ENCODE measurements at places on chromosomes 16 and 17.
A peak's percentile ranks its signal among the peaks of the same experiment; 100 is the strongest.

GRCh38 chr17:76880268-76880667, 12.1 kb downstream of the MGAT5B start:
- DNase-seq, result no peak

DNA sequence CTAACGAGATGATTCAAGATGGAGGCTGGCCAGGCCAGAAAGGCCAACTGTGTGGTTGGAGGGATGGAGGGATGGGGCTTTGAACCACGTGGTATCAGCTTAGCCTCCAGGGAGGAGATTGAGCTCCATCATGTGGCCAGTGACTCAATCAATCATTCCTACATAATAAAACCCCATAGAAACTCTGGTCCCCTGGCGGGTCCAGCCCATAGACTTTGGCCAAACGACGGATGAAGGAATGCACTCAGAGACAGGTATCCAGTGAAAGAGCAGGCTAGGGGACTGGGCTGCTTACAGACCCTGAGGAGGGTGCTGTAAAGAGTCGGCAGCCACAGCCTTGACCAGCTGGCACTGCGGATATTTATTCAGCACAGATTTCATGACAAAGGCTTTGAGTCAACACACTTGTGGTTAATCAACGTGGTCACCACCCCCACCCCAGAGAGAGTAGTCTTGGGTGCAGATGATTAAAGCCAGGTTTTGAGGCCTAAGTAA, 308.7 kb upstream of the TNRC6C start:
- no peak for DNase-seq

DNA sequence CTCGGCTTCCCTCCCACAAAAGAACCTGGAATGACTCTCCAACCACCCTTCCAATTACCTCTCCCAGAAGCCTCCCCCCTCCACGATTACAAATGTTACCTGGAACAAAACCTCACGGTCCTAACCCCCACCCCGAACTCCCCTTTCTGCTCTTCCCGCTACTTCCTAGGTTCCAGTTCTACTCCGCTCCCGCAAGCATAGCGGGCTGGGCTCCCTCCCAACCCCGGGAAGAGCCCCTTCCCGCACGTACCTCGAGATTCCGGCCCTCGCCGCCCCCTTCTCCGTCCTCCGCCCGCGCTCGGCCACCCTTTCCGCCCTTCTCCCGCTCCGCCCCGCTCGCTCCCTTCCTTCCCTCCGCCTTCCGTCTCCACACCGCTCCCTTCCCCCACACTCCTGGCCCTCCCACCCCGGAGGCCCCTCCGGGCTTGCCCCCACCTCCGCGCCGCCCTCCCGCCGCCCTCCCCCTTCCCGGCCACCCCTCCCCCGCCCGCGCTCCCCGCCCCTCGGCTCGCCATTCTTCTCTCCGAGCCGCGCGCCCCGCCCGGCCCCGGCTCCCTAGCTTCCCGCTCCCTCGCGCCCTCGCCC, 457 bp downstream of the CHTF8 start:
- DNase-seq, result peak; percentile 38

DNA sequence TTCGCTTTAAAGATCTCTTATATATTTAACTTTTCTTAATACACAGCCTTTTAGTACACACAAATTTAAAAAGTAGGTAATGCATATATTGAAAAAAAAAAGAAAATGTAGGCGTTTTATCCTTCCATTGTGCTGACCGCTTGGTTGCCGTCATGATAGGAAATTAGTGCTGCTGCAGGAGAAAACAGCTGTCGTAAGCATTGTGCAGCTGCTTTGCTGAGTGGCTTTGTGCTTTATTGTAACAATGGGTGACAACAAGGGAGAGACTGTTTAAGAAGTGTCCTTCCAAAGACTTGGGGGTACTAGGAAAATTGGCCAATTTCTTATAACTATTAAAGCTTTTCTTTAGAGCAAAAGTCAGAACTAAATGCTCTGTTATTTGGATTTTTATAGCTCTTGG, 5.0 kb downstream of the HERPUD1 start:
- DNase-seq, result no peak

DNA sequence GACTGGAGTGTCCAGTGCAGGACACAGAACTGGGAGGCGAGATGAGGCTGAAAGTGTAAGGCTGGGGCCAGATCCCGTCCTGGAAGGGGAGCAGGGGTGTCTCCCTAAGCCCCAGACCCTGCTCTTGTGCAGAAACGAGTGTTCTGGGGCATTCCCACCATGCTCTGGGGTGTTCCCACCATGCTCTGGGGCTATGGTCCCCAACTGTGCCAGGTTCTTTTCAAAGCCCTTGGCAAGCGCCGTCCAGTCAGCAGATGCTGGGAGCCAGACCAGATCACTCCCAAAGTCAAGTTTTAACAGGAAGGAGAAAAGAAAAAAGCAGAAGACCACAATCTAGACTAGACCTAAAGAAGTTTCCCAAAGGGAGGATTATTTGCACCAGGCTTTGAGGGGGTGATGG, 2.5 kb downstream of the TAX1BP3 start:
- DNase-seq, result no peak

DNA sequence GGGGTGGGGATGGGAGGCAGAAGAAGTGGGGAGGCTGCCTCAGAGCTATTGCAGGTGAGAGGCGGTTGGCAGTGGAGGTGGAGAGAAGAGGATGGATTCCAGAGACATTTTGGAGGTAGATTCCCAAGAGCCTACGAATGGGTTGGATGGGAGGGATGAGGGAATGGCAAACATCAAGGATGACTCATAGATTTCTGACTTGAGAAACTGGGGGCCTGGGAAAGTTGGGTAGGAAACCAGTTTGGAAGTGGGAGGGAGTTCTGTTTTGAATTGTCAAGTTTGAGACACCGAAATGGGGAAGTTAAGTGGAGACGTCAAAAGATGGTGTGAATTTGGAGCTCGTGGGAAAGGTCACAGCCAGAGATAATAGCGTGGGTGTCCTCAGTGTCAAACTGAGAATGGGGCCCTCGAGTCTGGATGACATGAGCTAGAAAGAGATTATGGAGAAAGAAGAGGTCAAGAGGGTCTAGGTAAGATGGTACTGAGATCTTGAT, 6.2 kb upstream of the CYLD start:
- no peak for DNase-seq

GRCh38 chr17:60506312-60506711, 19.7 kb downstream of the APPBP2 start:
- no peak for DNase-seq

DNA sequence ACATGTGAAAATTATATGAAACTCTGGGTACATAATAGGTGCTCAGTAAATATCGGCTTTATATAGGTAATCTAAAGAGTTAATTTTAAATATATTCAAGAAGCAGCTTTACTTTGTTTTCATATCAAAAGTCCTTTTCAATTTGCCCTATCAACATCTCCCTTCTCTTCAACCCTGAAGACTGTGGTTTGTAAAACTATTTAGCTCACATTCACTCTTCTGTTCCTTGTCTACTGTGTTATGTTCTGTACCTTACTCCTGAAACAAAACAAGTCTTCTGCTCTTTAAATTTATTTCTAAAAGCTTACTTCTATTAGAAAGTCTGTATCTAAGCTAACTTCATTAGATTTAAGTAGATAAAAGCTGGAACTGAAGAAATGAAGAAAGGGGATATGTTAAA, 301.7 kb upstream of the PMFBP1 start:
- DNase-seq, result no peak

DNA sequence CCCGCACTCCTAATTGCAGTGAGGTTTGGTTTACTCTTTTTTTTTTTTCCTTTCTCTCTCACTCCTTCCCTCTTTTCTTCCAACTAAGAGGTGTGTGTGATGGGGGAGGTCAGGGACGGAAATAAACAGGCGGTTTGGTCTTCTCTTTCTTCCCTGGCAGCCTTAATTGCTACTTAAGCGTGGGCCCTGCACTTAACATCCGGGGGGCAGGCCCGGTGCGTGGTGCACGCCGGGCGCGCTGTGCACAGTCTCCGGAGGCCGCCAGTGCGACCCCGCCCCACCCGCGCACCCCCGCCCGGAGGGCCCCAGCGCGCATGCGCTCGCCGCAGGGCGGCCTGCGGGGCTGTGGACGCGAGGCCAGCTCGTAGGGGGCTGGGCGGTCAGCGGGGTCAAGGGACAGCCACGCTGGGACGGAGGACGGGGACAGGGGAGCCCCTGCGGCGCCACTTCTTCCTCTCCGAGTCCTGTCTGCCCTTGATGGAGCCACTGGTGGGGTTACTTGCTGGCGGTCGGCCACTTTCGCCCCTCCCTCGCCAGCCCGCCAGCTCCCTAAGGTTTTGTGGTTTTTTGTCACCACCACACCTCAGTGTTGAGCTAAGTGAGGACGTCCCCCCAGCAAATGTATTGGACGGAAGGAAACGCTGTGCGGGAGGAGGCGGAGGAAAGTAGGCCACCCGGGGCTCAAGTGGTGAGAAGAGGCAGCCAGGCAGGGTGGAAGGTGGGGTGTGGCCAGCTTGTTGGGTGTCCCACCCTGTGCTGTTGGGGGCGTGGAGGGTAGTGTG, 120.9 kb downstream of the MRM1 start:
- DNase-seq, result peak; percentile 55

- DNase-seq, result no peak
These were observed 42.3 kb downstream of the PIPOX start for GRCh38 chr17:29085223-29085622.

DNA sequence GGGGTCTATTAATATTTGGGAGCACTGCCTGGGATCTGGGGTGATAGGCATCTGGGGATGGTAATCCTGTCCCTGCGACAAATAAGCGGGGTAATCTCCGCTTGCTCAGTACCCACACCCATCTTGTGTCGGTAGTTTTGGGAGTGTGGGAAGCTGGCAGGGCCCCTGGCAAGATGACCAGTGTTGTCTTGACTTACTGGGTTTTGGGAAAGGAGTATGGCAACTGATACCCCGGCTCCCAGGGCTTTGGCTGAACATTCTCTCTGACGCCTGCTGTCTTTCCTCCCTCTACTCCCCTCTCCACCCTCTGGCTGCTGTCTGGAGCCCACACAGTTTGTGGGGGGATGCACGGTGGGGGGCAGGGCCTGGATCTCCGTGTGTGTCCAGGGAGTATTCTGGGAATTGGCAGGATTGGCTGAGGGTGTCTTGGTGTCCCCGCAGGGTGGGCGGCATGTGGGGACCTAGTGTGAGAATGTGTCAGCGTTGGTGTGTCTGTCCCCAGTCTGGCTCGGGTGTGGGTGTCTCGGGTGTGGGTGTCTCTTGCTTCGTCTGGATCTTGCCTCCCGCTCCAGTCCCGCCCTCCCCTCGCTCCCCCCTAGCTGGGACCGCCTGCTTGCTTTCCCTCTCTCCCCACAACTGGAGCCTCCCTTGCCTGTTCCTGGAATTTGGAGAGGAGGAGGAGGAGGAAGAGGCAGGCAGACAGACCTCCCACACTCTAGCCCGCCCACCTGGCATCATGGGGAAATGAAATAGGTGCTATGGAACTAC, 12.0 kb downstream of the RARA start:
- DNase-seq, result no peak

GRCh38 chr16:60731329-60732050, 1304.7 kb downstream of the CDH8 start:
- no peak for DNase-seq

GRCh38 chr17:1557355-1558095, 5.1 kb downstream of the PITPNA start:
- DNase-seq, result no peak

- DNase-seq, result peak; percentile 23
These were observed 496 bp downstream of the EZH1 start for GRCh38 chr17:42744283-42744805.

DNA sequence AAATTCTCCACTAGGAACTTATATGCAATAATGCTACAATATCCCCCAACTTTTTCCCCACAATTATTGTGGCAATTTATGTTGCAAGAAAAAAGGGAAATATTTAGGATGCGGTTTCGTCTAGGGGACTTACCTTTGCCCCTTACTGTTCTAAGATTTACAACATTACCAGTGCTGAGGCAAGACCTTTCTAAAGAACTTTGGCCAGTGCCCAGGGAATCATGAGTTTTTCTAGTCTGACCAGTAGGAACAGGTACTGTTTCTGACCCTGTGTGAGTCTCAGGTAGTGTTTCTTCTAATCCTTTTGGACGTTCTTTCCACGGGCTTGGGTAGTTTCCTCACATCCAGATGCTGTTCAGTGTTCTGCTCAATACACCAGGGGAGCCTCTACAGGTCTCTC, 373.7 kb downstream of the HAPSTR1 start:
- DNase-seq, result no peak

Data from stimulated activated CD8-positive, alpha-beta memory T cell treated with anti-CD3 and anti-CD28 coated beads, Interleukin-4, amount 100 ng/mL, for 1 hour (primary cell).